ENCODE measurements at places on chromosomes 4 and X.

DNA sequence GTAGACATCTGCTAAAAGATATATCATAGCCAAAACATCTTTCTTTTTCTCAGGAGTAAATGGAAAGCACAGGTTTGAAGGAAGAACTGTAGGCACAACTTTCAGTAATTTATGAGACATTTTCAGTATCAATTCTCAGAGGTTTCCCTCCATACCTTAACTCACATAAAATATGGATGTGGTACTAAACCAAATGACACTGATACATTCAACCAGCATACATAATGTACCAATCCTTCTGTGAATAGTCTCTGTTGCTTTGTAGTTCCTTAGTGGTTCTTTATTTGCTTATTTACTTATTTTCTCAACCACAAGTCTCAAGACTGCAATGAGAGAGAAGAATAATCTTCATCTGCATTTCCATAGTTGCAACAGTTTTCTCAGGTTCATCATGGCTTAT lies 96.1 kb downstream of the ARHGAP24 start:
- DNase-seq = no peak

GRCh38 chrX:103565197-103565596 lies 20.1 kb upstream of the TCEAL4 start:
- DNase-seq = no peak

- no peak for DNase-seq
These were observed 39.8 kb downstream of the XIAP start for GRCh38 chrX:123899701-123900100.

- no peak for DNase-seq
These were observed 77.6 kb downstream of the FBXL5 start for GRCh38 chr4:15577508-15577907.

- no peak for DNase-seq
These were observed 535.9 kb downstream of the IQCM start for GRCh38 chr4:149279776-149280175.

GRCh38 chr4:163237856-163238255 lies 71.2 kb upstream of the NAF1 start:
- DNase-seq = no peak

- DNase-seq = no peak
These were observed 46.9 kb downstream of the SH2D1A start for GRCh38 chrX:124393238-124393637.

DNA sequence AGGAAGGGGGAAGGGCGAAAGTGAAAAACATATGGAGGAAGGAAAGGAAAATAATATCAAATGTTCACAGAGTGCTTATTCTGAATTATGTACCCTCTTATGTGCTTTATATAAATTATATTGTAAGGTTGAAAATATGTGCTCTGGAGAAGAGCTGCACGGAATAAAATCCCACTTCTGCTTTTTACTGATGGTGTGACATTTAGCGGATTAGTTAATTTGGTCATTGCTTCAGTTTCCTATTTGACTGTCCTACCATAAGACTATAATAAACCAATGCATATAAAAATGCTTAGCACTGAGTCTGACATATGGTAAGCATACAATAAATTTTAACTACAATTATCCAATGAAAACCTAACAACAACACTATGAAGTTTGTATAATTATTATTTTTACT lies 86.2 kb downstream of the NPFFR2 start:
- DNase-seq = no peak

GRCh38 chr4:148926276-148927260 lies 484.4 kb upstream of the NR3C2 start:
- no peak for DNase-seq

GRCh38 chr4:86791126-86791525 lies 58.1 kb downstream of the SLC10A6 start:
- DNase-seq = no peak

GRCh38 chr4:38678078-38678477 lies 14.1 kb downstream of the KLF3 start:
- no peak for DNase-seq

- DNase-seq = no peak
These were observed 30.4 kb upstream of the QRFPR start for GRCh38 chr4:121411151-121411744.

GRCh38 chr4:113064244-113064643 lies 14.8 kb downstream of the ANK2 start:
- no peak for DNase-seq

DNA sequence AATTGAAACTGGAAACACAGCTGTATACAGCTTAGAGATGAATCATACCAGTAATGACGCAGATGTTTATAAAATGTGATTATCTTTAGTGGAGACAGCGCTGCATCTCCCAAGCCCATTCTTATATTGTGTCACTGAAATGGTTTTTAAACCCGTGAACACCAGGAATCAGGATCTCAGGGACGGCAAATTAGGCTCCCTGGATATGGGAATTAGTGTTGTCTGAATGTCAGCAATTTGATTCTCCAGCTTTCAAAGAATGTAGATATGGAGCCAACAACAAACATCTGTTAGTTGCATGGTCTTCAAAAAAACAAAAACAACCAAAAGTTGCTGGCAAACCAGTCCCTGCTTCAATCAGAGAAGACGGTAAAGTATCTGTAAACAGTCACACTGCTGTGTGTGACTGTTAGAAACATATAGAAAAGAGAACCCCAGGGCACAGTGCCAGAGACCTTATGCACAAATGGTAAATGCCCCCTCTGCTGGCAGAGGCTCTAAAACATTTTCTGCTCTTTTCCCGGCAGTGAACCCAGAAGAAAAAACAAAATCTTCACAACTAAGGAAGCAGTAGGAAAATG lies 351.9 kb upstream of the FTHL17 start:
- DNase-seq = no peak

DNA sequence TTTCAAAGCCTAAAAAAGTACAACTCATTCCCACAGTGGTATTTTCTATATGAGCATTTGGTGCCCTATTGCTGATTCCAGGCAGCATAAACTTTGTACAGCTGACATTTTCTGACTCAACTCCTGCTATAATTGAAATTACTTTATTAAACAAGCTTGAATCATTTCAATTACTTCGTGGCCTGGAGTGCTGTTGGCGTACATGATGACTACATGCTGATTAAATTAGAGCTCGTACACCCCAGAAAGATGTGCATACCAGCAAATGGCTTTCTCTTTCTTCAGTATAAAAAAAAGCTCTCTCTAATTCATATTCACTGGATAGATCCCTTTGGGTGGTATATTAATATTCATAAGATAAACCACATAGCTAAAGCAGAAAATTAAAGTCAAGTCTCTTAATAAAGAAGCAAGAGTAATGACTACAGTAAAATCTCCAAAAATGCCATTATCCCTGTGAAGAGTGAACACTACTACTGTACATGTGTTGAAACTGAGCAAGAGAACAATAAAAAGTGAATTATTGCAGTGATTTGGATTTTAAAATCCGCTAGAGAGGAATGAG lies 245.0 kb upstream of the IGFBP7 start:
- DNase-seq = no peak

DNA sequence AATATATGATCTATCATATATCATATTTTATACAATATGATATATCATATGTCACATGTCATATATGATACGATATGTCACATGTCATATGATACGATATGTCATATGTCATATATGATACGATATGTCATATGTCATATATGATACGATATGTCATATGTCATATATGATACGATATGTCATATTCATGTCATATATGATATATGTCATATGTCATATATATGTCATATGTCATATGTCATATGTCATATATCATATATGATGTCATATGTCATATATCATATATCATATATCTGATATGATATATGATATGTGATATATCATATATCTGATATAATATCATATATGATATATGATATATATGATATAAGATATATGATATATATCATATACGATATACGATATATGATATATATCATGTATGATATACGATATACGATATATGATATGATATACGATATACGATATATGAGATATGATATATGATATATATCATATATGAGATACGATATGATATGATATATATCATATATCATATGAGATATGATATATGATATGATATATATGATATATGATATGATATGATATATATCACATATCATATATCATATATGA lies 122.3 kb upstream of the USP9X start:
- DNase-seq = no peak

Data from central memory CD8-positive, alpha-beta T cell (primary cell).